Kidney capillary endothelial cell (primary cell): ENCODE measurements at places on chromosomes 12 and 14.

DNA sequence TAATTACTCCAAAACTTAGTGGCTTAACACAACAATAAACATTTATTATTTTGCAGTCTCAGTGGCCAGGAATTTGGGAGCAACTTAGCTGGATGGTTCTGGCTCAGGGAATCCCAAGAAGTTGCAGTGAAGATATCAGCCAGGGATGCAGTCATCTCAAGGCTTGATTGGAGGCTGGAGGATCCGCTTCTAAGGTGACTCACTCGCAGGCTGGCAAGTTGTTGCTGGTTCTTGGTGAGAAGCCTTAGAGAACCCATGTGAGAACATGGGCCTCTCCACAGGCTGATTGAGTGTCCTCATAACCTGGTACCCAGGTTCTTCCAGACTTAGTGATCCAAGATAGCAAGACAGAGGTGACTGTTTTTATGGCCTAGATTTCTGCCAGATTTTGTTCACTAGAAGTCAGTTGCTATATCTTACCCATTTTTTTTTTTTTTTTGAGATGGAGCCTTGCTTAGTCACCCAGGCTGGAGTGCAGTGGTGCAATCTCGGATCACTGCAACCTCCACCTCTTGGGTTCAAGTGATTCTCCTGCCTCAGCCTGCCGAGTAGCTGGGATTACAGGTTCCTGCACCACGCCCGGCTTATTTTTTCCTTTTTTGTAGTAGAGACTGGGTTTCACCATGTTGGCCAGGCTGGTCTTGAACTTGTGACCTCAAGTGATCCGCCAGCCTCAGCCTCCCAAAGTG lies 32.5 kb downstream of the BRMS1L start:
- DNase-seq, result no peak

- no peak for DNase-seq
These were observed 13.0 kb upstream of the CDK2AP1 start for GRCh38 chr12:123284669-123285068.

GRCh38 chr12:108589840-108590229 lies 8.0 kb downstream of the TMEM119 start:
- no peak for DNase-seq

DNA sequence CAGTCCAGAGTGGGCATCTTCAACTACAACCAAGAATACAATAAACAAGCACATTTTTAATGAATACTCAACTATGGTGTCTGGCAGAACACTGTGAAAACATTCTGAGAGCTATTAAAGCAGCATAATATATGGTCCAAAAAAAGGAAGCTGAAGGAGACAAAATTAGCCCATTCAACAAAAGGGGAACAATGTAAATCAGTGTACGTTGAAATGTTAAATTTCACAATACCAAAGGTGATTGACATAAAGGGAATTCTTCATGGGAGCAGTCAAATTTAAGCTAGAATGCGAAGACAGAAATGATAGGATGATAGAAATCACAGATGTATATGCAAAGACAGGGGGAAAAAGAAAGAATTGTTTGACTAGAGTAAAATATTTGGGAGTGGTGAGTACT lies 41.3 kb upstream of the SYCP3 start:
- DNase-seq, result no peak

GRCh38 chr12:109558374-109559199 lies 14.7 kb downstream of the MMAB start:
- DNase-seq, result no peak

DNA sequence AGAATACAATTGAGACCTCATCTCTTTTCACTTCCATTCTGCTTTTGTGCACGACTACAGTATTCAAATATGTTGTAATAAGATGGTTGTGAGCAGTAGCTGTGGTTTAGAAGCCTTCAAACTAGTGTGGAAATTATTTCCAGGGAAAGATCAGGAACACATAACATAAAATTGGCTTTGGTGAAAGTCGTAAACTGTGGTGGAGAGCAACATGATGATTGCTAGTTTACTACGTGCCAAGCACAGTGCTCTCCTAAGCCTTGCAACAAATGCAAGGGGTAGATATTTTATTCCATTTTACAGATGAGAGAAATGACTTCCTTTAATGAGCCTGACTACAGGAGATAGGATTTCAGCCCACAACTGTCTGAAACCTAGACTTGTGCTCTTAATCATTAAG lies 172.4 kb upstream of the LMNTD1 start:
- no peak for DNase-seq

DNA sequence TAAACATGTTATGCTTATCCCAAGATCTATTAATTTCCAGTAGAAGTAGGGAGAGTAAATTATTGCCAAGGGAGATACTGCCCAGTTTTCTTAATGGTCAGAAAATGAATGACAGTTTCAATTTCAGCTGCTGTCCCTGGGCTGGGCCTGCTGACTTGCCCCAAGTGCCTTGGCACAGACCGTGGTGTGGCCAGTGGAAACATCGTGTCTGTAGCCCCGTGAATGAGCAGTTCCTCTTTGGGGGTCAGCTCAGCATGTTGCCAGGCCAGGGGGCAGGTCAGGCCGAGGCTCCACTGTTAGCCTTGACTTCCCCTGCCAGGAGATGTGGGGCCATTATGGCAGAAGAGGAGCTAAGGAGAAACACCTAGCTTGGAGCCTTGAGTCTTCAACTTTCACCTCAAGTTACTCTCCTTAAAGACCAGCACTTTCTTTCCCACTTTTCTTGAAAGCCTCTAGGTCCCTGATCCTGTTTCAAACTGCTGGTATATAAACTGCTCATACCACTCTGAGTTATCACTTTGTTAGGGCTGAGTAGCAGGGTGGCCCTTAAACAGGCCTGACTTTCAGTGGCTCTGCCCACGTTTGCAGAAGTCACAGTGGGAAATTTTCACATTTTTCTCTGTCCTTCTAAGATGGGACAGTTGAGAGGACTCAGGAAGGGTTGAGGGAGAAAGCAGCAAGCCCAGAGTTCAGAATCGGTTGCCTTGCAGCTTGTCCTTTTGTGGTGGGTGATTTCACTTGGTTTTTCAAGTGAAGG lies 73.2 kb downstream of the SUSD6 start:
- DNase-seq, result no peak

DNA sequence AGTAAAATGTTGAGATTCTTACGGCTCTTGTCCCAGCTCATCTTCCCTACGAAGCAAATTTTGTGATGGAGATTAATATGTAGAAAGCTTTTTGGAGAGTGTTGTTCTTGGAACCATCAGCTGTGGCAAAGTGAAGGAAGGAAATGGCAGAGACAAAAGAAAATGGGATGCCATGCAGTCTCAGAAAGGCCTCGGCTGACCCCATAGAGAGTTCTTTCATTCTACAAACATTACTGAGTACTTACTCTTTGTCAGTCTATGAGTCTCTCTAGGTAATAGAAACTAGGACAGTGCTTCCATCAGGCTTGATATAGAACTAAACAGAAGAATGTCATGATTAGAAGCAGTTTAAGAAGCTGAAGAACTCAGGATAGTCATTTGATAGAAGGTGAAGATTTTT lies 134.1 kb downstream of the PLEKHA5 start:
- no peak for DNase-seq

GRCh38 chr14:59305836-59306555 lies 117.5 kb downstream of the DAAM1 start:
- DNase-seq, result peak; percentile 18

- DNase-seq, result no peak
These were observed 96.2 kb downstream of the BBS10 start for GRCh38 chr12:76252031-76252430.

- no peak for DNase-seq
These were observed 17.8 kb downstream of the TAS2R50 start for GRCh38 chr12:10968765-10969456.

- no peak for DNase-seq
These were observed 2.4 kb upstream of the MEG3 start for GRCh38 chr14:100823413-100824080.

GRCh38 chr12:45670346-45671065 lies 59.0 kb upstream of the ARID2 start:
- no peak for DNase-seq

- DNase-seq, result no peak
These were observed 161.1 kb downstream of the NUAK1 start for GRCh38 chr12:105977652-105978051.
